ENCODE measurements at places on chromosomes 4 and X.

- peak; percentile 54 for DNase-seq
Observed at GRCh38 chrX:40303256-40304077, 205.7 kb upstream of the BCOR start.

- no peak for DNase-seq
Observed at GRCh38 chr4:172177382-172177781, 364.2 kb downstream of the GALNTL6 start.

GRCh38 chr4:97593248-97593647 lies 550.0 kb downstream of the STPG2 start:
- DNase-seq, result no peak

DNA sequence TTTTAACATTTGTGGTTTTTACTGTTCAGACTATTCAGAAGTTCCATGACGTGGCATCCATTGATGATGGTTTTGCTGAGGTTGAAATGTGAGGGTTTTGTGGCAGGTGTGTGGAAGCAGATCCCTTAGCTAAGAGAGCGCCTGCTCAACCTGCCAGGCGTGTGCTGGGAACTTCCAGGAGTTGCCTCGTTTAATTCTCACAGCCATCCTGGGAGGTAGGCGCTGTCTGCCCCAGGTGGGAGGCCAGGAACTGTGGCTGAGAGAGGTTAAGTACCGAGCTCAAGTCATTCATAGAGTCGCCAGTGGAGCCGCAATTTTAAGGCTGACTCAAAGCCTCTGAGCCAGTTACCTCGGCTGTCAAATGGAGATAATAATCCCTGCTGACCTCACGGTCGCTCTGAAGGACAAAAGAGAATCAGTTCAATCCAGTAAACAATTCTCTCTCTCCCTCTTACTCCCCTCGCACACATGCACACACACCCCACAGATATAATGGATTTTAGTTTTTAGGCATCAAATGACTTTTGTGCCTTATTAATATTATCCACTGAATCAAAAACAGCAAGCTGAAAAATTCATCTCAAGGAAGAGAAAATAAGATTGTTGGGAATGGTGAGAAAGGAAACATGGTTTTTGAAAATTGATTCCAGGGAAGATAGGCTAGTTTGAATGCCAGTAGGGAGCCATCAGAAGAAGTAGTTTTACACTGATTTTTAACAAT lies 171.3 kb downstream of the PTTG2 start:
- DNase-seq, result no peak

- DNase-seq, result no peak
Observed at GRCh38 chr4:103720661-103721060, 876 bp upstream of the TACR3 start.

GRCh38 chr4:58048491-58048890 lies 938.3 kb upstream of the IGFBP7 start:
- DNase-seq, result no peak

DNA sequence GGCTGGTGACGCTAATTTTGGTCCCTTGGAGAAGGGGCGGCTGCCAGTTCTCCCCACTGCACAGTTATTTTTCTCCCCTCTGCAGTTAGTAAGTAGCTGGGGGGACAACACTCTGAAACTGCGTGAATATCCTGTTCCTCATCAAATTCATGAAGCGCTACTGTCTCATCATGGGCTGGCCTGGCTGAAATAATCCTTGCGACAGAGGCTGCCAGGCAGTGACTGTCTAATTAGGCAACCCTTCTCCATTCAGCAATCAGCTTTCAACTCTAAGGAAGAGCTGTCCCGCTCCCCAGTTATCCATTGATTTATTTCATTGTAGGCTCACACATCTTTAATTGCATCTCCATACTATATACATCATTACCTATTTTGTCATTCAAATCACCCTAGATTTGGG lies 8.2 kb downstream of the SH3TC1 start:
- peak; percentile 89 for DNase-seq

DNA sequence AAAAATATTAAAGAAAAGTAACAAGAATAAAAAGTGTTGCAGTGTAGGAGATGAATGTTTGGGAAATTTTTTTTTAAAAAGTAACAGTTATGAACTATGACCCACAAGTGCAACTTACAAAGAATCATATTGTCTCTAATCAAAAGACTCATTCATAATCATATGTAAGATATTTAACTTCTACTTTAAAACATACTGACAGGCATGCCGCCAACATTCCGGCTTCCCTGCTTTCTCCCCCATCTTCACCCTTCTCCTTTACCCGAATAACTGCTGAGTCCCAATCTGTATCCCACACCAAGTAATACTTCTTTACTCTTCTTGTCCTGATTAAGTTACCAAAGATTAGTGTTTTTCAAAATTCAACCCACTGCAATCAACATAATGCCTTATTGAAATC lies 598.8 kb upstream of the FRG1 start:
- DNase-seq, result no peak

- no peak for DNase-seq
Observed at GRCh38 chr4:142549726-142550463, 296.2 kb downstream of the INPP4B start.

- DNase-seq, result no peak
Observed at GRCh38 chr4:25839687-25840086, 23.1 kb downstream of the SEL1L3 start.

- DNase-seq, result no peak
Observed at GRCh38 chr4:74156521-74156920, 1.4 kb upstream of the MTHFD2L start.

- DNase-seq, result no peak
Observed at GRCh38 chrX:126394681-126395080, 157.9 kb downstream of the DCAF12L1 start.

DNA sequence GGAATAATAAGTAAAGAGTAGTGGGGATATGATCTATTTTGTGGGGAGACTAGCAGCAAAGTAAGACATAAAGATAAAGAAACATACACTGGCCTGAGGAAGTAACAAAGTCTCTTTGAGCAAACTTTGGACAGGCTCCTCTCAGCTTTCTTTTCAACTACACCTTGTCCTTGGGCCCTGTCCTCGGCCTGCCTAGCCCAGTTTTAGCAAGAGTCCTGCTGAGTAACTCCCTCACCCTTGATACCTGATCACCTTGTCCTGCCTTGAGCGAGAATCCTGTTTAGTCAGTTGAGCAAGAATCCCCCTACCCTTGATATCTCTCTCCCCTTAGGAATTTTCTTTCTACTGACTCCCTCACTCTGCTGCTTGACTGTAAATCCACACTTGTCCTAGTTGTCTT lies 11.5 kb downstream of the HNRNPH2 start:
- DNase-seq, result no peak

DNA sequence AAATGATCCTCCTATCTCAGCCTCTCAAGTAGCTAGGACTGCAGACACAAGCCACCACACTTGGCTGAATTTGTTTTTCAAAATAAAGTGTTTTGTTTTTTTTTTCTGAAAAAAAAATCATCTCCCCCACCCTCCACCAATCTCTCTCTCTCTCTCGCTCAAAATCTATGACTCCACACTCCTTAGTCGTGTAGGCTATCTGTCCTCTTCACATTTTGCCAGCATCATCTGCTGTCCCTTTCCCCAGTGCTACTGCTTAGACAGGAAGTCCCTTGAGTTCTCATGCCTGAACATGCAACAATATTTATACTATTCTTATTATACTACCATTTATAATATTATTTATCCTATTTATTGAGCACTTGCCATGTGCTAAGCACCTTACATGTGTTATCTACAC lies 80.7 kb upstream of the TMEM164 start:
- no peak for DNase-seq

DNA sequence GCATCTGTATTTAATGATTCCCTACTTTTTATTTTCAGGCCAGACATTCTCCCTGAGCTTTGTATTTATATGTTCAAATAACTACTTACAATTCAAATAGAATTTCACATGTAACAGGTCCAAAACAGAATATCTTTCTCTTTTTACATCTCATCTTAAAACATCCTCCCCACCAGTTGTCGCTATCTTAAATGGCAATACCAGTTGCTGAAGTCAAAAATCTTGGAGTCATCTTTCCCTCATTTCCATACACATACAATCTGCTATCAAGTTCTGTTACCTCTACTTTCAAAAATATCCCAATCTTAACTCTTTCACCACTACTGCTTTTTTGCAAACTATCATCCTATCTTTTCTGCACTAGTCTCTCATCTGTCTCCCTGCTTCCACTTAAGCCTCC lies 330.5 kb downstream of the STPG2 start:
- DNase-seq, result no peak

DNA sequence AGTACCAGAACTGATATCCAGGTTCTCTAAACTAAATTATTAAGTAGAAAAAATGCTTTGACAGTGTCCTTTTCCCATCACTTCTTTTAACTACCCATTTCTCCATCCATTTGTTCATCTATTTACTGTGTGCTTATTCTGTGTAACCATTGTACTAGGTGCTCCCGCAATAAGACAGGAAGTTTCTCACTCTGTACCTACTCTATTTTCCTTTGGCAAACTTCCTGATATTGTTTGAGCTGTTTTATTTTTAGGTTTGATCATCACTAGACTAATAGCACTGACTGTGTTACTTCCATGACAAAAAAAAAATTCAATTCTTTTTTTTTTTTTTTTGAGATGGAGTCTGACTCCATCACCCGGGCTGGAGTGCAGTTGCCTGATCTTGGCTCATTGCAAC lies 102.5 kb upstream of the CASK start:
- DNase-seq, result no peak

DNA sequence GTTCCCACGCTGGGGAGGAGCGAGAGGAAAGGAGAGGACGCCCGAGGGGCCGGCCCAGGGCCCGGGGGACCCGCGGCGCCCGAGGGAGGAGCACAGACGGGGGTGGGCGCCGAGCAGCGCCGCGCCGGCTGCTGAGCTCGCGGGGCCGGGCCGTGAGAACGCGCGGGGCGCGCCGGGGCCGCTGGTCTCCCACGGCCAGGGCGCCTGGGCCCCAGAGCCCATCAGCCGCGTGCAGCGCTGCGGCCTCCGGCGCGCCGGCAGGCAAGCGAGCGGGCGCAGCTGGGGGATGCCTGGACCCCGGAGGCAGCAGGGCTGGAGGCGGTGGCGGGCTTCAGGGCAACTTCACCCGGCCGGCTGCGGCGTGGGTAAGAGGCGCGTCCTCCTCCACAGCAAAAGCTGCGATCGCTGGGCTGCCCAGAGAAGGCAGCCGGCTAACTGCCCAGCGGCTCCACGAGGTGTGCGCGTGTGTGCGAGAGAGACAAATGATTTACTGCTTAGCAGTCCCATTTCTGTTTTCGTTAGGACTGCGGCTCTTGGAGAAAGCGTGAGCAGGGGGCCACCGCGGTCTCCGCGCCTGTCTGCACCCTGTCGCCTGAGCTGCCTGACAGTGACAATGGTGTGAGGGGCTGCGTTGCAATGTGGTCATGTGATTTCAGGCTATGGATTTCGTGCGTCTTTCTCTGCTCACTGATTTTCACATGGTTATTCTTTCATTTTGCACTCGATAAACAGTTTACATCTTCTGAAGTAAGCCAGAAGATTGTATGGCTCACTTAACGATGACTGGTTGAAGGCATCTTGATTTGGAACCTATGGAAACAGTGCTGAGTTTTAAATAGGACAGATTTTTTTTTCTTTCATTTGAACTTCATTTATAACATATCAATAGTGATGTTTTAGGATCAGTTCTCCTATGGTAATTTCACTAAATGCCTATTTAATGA lies 1.2 kb downstream of the GUCY1A1 start:
- DNase-seq, result no peak

DNA sequence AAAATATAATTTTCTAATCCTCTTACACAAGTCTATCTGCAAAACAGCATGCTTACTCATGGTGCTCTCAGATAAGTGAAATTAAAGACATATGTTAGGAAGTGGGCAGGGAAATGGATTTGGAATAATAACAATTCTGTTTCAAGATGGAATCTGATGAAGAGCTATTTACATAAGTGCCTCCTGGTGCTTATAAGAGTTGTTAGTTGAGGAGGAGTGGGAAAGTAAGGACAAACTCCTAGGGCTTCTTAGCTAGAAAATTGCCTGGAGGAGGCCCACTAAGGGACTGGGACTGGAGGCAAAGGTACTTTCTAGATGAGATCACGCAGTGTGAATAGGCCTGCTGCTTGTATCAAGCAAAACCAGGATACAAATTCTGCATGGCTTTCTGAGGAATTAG lies 939.8 kb downstream of the GLUD2 start:
- no peak for DNase-seq

DNA sequence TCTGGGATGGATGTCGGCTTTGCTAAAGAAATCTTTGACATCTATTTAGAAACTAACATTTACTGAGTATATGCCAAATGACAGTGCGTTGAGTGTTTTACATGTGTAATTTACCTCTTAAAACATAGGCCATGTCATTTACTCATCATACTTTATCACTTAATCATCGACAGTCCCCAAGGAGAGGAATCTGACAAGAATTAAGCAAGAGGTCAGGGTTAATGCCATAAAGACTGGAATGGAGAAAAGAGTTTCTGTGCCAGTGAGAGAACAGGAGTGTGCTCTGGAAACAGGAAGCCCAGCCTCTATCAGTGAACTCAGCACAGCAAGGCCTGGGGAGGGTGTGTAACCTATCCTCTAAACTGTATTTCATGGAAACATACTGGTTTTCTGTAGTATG lies 28.0 kb upstream of the AMOT start:
- no peak for DNase-seq

DNA sequence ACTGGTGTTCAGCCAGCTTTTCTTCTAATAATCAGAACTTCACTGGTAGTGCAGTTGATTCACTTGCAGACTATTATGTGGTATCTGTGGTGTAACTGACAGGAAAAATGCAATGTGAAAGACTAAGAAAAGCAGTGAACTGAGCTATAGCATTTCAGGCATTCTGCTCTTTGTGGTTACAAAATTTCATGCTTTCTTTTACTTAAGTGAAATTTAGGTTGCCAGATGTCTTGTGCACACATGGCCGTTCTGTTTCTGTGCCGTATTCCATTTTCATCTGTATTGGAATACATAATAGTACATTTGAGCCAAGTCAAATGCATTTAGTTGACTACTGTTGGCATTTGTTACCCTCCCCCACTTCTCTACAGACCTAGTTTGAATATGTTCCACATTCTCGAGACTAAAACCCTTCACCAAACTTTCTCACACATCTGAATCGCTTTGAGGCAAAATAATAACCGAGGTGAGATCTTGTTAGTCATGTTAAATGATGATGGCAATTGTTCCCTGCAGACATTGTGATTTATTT lies 8.2 kb downstream of the RTL3 start:
- no peak for DNase-seq

- DNase-seq, result no peak
Observed at GRCh38 chr4:52873861-52874343, 11.8 kb downstream of the RASL11B start.

GRCh38 chrX:81414630-81415029 lies 212.7 kb downstream of the SH3BGRL start:
- DNase-seq, result no peak

DNA sequence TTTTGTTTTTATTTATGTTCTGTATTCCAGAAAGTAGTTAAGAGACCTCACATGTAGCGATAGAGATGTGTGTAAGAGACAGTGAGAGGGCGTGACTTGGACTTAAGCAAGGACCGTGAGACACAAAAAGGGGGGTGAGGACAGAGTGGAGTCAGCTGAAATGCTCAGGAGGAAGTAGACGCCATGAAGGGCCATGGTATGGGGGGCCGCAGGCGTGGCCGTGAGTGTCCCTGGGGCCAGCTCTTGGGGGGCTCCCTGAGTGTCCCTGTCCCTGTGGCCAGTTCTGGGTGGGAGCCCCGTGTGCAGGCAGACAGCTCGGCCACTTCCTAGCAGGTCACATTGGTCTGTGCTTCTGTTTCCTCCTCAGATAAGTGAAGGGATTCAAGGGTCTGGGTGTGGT lies 23.0 kb upstream of the MSANTD1 start:
- peak; percentile 92 for DNase-seq

GRCh38 chr4:98377559-98377958 lies 116.4 kb downstream of the RAP1GDS1 start:
- peak; percentile 15 for DNase-seq

Data from inflammatory macrophage (primary cell).